ENCODE measurements at places on chromosomes 4 and X.

DNA sequence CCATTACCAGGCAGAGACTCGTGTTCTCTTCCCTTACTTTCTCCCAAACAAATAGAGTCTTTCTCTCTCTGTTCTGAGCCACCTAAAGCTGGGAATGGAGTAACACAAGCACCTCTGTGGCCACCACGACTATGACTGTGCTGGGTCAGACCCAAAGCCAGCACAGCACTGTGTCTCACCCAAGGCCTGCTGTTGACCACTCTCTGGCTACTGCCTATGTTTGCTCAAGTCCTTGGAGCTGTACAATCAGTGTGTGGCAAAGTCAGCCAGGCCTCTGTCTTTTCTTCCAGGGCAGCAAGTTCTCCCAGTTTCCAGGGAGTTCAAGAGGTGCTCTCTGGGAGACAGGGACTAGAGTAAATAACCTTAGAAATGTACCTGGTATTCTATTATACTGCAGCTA is 239.4 kb downstream of the FAM47A start:
- DNase-seq: no peak

DNA sequence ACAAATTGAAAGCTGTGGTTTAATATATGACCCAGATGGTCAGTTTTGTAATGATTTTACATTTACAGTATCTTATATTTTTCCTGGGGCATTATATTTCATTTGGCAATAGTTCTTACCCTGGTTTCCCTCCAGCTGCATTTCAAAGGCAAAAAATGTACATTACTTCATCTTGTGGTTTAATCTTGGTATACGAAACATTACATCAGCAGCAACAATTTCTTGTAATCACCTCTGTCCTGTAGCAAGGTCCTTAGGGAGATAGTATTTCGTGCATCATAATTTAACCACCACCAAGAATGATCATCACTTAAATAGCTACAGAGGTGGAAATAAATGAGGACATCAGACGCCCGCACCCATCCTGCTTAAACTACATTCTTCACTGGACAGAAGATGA is 48.8 kb downstream of the HS6ST2 start:
- no peak for DNase-seq

- no peak for DNase-seq
Observed at GRCh38 chr4:176879380-176880116, 86.8 kb upstream of the VEGFC start.

DNA sequence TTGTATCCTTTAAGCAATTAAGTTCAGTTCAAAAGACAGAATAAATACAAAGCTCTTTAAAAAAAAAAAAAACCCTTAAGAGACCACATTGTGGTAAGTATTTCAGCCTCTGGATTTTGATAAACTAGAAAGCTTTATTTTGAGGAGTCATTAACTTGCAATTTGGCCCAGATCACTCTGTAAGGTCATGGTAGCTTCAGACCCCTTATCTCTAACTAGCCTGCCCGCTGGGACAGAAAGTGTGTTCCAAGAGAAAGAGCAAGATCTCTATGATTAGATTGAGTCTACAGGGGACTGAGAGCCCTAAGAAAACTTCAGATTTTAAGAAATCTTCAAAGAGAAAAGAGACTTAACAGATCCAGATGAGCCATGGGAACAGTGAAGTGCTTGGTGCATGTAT is 45.6 kb downstream of the GALNT7 start:
- no peak for DNase-seq

DNA sequence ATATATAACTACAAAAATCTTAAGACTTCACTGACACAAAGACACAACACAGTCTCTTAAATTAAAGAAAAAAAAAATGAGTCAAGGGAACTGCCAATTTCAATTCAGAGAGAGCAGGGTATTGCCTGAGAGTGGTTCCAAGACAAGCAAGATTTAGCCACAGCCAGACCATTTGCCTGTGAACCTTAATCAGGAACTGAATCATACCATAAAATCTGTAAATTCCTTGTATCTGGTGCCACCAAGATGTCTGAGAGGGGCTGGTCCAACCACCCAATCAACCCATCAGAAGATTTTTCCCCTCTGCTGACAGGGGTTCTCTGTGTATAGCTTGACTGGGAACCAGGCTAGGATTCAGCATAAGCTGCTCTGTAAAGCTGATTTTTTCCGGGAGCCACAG is 159.2 kb downstream of the CPEB2 start:
- DNase-seq: no peak

GRCh38 chr4:163681208-163681821 is 186.8 kb downstream of the TMA16 start:
- no peak for DNase-seq
